Astrocyte (in vitro differentiated cells and primary cell): ENCODE measurements at places on chromosomes 7 and 10. TPM values are rescaled to one million over a fixed set of nuclear protein-coding genes. Genes with fewer than 3 reads are reported as not detected.

Gene SRGN
- total RNA-seq: 0.30 TPM in 1 of 2 replicates, not detected in the other

Gene CNOT4
- 22.1 and 24.9 TPM in 2 replicates for total RNA-seq

Gene FEZF1
- 0.29 and 0.61 TPM in 2 replicates for total RNA-seq

Gene PSMG3
- 30.3 and 33.6 TPM in 2 replicates for total RNA-seq

Gene FOXI2
- total RNA-seq: not detected in 2 replicates

Gene PITX3
- total RNA-seq: 1.6 and 1.7 TPM in 2 replicates

Gene CRPPA
- 3.6 and 3.9 TPM in 2 replicates for total RNA-seq

Gene HOXA1
- total RNA-seq: 0.23 TPM in 1 of 2 replicates, not detected in the other

Gene AEBP1
- total RNA-seq: 65.0 and 102 TPM in 2 replicates

Gene HOXA7
- total RNA-seq: not detected in 2 replicates

Gene FAM131B
- total RNA-seq: 7.6 and 8.0 TPM in 2 replicates

Gene LRRC18
- not detected in 2 replicates for total RNA-seq

Gene DDX56
- total RNA-seq: 65.6 and 75.6 TPM in 2 replicates

Gene SPDYE2B
- total RNA-seq: not detected in 2 replicates

Gene ZNF804B
- not detected in 2 replicates for total RNA-seq

Gene MYOZ1
- 2.2 TPM in 2 replicates for total RNA-seq

Gene AKR1D1
- not detected in 2 replicates for total RNA-seq

Gene ARHGAP12
- 21.3 and 24.9 TPM in 2 replicates for total RNA-seq

Gene SPAG6
- not detected in 2 replicates for total RNA-seq

Gene ARHGAP22
- total RNA-seq: 4.7 and 6.2 TPM in 2 replicates

Gene AIMP2
- total RNA-seq: 46.9 and 48.3 TPM in 2 replicates

Gene AGBL3
- 0.72 and 0.91 TPM in 2 replicates for total RNA-seq

Gene DUS4L
- 6.3 and 6.7 TPM in 2 replicates for total RNA-seq

Gene SPDYE16
- total RNA-seq: not detected in 2 replicates

Gene ABCB4
- 0.36 and 0.48 TPM in 2 replicates for total RNA-seq

Gene NUPR2
- not detected in 2 replicates for total RNA-seq

Gene ASAH2
- 1.4 and 2.4 TPM in 2 replicates for total RNA-seq

Gene GSTO2
- total RNA-seq: 1.2 and 1.9 TPM in 2 replicates

Gene PLXDC2
- 36.1 and 44.5 TPM in 2 replicates for total RNA-seq

Gene HTR7
- 0.72 and 0.89 TPM in 2 replicates for total RNA-seq

Gene GRID2IP
- 0.07 and 0.09 TPM in 2 replicates for total RNA-seq

Gene SMKR1
- total RNA-seq: not detected in 2 replicates

Gene ADCY1
- 1.2 and 1.6 TPM in 2 replicates for total RNA-seq

Gene RALA
- total RNA-seq: 68.6 and 70.2 TPM in 2 replicates

Gene MAGI2
- 5.4 and 5.8 TPM in 2 replicates for total RNA-seq

Gene SH2D4B
- total RNA-seq: 0.07 TPM in 1 of 2 replicates, not detected in the other

Gene METTL27
- total RNA-seq: 2.1 and 2.5 TPM in 2 replicates

Gene NT5C2
- total RNA-seq: 89.4 and 113 TPM in 2 replicates

Gene SFMBT2
- total RNA-seq: 3.9 and 5.0 TPM in 2 replicates

Gene NPFFR1
- total RNA-seq: not detected in 2 replicates

Gene ANKRD1
- total RNA-seq: 841 and 913 TPM in 2 replicates

Gene AGFG2
- 6.2 and 7.1 TPM in 2 replicates for total RNA-seq

Gene PDCD11
- total RNA-seq: 62.3 and 72.8 TPM in 2 replicates

Gene MET
- 7.9 and 8.2 TPM in 2 replicates for total RNA-seq

Gene CCL24
- total RNA-seq: not detected in 2 replicates

Gene EIF5AL1
- 1.0 and 1.1 TPM in 2 replicates for total RNA-seq

Gene NPSR1
- total RNA-seq: not detected in 2 replicates
